Cardiac fibroblast (primary cell): ENCODE measurements at places on chromosomes 7 and 10.

DNA sequence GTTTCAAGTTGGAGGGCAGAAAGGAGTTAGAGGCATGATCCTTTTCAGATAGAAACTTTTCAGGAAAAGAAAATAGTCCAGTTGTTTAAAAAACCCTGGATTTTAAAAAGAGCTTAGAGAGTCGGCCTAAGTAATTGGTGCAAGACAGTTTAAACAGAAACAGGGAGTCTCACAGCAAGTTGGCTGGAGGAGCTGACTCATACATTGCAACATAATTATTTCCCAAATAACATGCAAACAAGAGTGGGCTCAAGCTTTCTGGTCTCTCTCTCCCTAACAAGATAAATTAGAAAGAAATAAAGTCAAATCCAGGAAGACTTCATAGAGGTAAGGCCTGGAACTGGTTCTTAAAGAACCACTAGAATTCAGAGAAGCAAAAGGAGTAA is 100.3 kb upstream of the AGBL3 start:
- DNase-seq = peak; percentile 89

GRCh38 chr7:16023046-16023445 is 336.6 kb upstream of the MEOX2 start:
- DNase-seq = no peak

DNA sequence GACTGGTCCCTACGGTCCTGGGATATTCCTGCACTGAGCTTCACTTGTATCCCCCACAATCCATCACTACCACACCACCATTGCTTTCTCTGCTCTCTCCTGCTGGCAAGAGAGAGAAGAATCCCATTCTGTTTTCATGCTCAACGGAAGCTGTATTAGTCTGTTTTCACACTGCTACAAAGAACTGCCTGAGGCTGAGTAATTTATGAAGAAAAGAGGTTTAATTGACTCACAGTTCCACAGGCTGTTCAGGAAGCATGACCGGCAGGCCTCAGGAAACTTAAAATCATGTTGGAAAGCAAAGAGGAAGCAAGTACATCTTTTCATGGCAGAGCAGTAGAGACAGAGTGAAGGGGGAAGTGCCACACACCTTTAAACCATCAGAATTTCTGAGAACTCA is 260.4 kb upstream of the LYZL1 start:
- DNase-seq = no peak

- no peak for DNase-seq
Observed at GRCh38 chr10:24370877-24371276, 161.9 kb downstream of the KIAA1217 start.

- DNase-seq = peak; percentile 44
Observed at GRCh38 chr7:16967300-16967811, 85.6 kb upstream of the AGR3 start.
